ENCODE measurements at places on chromosomes 11 and 22. TPM values are rescaled to one million over a fixed set of nuclear protein-coding genes. Genes with fewer than 3 reads are reported as not detected.

DNA sequence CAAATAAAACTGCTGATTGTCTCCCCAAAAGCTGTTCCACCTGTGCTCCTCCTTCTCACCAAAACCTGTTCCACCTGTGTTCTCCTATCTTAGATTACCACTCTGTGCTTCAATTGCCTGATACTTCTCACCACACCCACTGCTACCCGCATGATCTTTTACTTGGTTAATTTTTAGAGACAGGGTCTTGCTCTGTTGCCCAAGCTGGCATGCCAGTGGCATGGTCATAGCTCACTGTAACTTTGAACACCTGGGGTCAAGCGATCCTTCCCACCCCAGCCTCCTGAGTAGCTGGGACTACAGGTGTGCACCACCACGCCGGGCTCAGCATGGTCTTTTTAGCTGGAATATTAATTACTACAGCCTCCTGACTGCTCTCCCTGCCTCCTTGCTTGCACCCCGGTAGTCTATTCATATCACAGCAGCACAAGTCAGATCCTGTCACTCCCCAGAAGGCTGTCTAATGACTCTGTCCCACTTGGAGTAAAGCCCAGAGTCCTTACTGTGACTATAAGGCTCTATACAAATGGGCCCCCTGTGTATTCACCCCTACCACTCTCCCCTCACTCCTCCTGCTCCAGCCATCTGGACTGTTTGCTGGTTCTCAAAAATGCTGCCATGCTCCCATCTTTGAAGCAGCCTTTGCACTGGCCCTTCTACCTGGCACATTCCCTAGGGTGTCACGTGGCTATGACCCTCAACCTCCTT is 3.5 kb downstream of the C11orf91 start:
- H3K4me1 ChIP-seq, result peaks cover 20% of the 10 kb centered on the region
- no peaks in the 10 kb centered on the region for H3K36me3 ChIP-seq
- H3K27me3 ChIP-seq, result peaks cover 26% of the 10 kb centered on the region
- no peak for DNase-seq
- H3K27ac ChIP-seq, result no peak overlapping the region
- H3K4me3 ChIP-seq, result no peak overlapping the region

DNA sequence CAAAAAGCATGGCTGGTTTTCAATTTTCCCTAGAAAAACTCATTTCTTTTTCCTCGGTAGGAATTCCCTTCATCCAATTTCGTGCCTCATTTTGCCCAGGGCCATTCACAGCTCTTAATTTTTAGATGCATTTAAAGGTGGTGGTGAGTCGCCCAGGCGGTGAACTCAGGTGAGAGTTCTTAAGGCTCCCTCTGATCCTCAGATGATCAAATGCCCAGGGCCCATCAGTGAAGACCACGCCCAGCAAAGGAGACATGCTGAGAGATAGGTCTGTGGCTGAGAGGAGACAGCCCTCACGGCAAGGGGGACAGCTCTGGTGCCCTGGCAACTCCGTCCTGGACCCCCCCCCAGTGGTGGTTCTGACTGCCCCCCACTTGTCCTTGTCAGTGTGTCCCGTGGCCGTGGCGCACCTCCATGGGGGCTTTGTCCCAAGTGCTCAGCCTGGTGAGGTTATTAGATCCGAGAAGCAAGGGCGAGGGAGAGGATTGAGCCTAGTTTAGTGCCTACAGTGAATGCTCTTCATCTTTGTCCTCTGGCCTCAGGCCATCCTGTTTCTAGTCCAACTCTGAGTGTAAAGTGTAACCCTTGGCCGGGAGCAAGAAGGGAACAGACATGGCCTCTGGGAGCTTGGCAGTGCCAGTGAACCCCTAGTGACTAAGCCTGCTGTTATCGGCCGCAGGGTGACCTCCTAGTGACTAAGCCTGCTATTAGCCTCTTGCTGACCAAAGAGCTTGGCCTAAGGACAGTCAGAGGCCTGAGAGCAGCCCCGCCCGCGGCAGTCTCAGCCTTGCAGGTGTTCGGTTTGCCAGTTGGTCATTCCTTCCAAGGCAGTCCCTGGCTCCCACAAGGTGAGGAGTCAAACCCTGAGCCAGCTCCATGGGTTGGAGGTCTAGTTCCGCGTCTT is 83.5 kb downstream of the CTTN start:
- H3K4me1 ChIP-seq, result no peaks in the 10 kb centered on the region
- H3K27ac ChIP-seq, result no peak overlapping the region
- H3K27me3 ChIP-seq, result peaks cover 2% of the 10 kb centered on the region
- no peak overlapping the region for H3K4me3 ChIP-seq

GRCh38 chr11:90809581-90809980 is 586.7 kb upstream of the CHORDC1 start:
- H3K36me3 ChIP-seq, result no peaks in the 10 kb centered on the region
- H3K4me3 ChIP-seq, result no peak overlapping the region
- H3K27ac ChIP-seq, result no peak overlapping the region
- no peaks in the 10 kb centered on the region for H3K27me3 ChIP-seq
- no peaks in the 10 kb centered on the region for H3K4me1 ChIP-seq

- H3K4me1 ChIP-seq, result no peaks in the 10 kb centered on the region
- DNase-seq, result peak; percentile 45
- H3K27me3 ChIP-seq, result no peaks in the 10 kb centered on the region
- H3K27ac ChIP-seq, result no peak overlapping the region
- no peak overlapping the region for H3K4me3 ChIP-seq
These were observed 61.8 kb downstream of the OTOG start for GRCh38 chr11:17608821-17609220.

DNA sequence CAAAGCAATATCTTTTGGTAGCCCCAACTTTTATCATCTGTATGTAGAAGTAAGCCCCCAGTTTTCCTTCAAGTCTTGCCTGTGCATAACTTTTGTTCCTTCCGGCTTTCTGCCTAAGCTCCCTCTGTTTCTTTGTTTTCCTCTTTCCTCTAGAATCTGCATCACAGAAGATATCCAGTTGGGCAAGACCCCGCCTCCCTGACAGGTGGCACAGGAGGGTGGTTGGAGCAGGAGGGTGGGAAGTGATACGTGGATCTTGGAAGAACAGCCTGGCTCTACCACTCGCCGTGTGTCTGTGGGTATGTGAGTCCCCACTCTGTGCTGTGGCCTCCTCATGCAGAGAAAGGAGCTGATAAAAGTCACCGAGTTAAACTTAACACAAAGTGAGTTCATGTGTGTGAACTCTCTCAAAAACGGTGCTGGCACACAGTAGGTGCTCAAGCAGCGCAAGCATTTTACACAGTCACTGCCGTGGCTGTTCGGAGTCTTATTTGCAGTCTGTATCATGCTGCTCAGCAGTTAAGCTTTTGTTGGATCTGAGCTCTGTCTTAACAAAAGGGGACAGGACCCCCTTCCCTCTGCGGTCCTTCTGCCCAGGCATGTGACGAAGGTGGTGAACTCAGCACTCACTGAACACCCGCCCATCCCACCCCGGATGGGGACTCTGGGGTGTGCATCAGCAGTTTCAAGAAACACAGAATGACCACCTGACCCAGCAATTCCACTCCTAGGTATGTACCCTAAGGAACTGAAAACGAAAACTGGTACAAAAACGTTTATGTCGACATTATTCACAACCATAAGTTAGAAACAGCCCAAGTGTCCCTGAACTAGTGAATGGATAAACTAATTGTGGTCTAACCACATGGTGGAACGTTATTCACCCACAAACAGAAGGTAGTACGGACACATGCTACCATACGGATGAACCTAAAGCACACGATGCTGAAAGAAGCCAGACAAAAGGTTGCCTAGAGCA is 249.1 kb downstream of the CTTN start:
- no peaks in the 10 kb centered on the region for H3K27me3 ChIP-seq
- H3K4me3 ChIP-seq, result no peak overlapping the region
- H3K36me3 ChIP-seq, result no peaks in the 10 kb centered on the region

DNA sequence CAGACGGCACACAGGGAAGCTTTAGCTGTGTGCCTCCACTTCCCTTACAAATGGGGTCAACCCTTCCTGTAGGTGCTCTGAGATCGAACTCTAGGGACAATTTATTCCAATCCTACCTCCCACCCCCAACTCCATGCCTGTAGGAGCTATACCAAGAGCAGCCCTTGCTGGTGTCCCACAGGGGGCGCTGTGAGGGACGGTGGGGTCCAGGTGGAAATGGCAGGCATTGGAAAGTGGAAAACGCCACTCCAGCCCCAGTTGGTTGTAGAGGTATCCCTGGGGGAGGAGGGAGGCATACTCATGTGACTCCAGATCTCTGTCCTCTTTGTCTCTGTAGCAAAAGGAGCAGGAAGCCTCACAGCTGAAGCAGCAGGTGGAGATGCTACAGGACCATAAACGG is 161.3 kb downstream of the MYO18B start:
- no peaks in the 10 kb centered on the region for H3K36me3 ChIP-seq
- no peaks in the 10 kb centered on the region for H3K4me1 ChIP-seq
- no peak overlapping the region for H3K27ac ChIP-seq
- DNase-seq, result no peak

GAS2 gene
- total RNA-seq, result 2.0 TPM

OPCML gene
- not detected for total RNA-seq

DNA sequence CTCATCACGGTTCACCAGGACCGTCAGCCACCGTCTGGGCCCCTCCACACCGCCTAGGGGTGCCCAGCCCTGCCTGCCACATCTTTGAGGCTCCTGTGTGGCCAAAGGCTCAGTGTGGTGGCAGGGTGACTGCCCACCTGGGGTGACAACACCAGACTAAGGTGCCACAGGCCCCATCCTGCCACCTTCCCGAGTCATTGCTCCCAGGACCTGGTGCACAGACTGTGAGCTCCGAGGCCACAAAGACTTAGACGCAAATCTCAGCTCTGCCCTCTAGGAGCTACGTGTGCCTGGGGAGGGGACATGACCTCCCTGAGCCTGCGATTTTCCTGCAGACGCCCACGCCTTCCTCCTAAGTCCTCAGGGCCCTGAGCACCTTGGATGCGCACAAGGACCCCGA is 36.5 kb downstream of the KIAA0930 start:
- H3K4me1 ChIP-seq, result no peaks in the 10 kb centered on the region
- no peaks in the 10 kb centered on the region for H3K36me3 ChIP-seq
- no peak for DNase-seq
- no peak overlapping the region for H3K4me3 ChIP-seq
- no peaks in the 10 kb centered on the region for H3K27me3 ChIP-seq

FAM180B gene
- total RNA-seq, result 0.19 TPM

GRCh38 chr11:115347106-115347505 is 157.1 kb downstream of the CADM1 start:
- no peak overlapping the region for H3K4me3 ChIP-seq
- H3K36me3 ChIP-seq, result no peaks in the 10 kb centered on the region
- peaks cover 1% of the 10 kb centered on the region for H3K27me3 ChIP-seq
- H3K4me1 ChIP-seq, result no peaks in the 10 kb centered on the region

MFNG gene
- 207 TPM for total RNA-seq

GRCh38 chr11:794013-794765 is 3.9 kb downstream of the SLC25A22 start:
- no peak for DNase-seq
- no peak overlapping the region for H3K27ac ChIP-seq
- peaks cover 13% of the 10 kb centered on the region for H3K36me3 ChIP-seq
- no peaks in the 10 kb centered on the region for H3K27me3 ChIP-seq
- peak overlapping the region; percentile 59 for H3K4me3 ChIP-seq
- H3K4me1 ChIP-seq, result peaks cover 9% of the 10 kb centered on the region

TUBA8 gene
- total RNA-seq, result 1.7 TPM

FGF19 gene
- not detected for total RNA-seq

- H3K27ac ChIP-seq, result no peak overlapping the region
- H3K36me3 ChIP-seq, result no peaks in the 10 kb centered on the region
- H3K27me3 ChIP-seq, result peaks cover 2% of the 10 kb centered on the region
- H3K4me3 ChIP-seq, result no peak overlapping the region
- no peak for DNase-seq
- H3K4me1 ChIP-seq, result no peaks in the 10 kb centered on the region
These were observed 38.2 kb downstream of the FEZ1 start for GRCh38 chr11:125457814-125458343.

- no peak for DNase-seq
- peaks cover 5% of the 10 kb centered on the region for H3K4me1 ChIP-seq
- H3K27me3 ChIP-seq, result peaks cover 13% of the 10 kb centered on the region
- peaks cover 2% of the 10 kb centered on the region for H3K36me3 ChIP-seq
- H3K27ac ChIP-seq, result no peak overlapping the region
These were observed 4.8 kb upstream of the FAR1 start for GRCh38 chr11:13663631-13664071.

- H3K4me1 ChIP-seq, result no peaks in the 10 kb centered on the region
- DNase-seq, result no peak
- no peak overlapping the region for H3K4me3 ChIP-seq
These were observed 114.1 kb upstream of the MTMR2 start for GRCh38 chr11:96038046-96038445.

DNA sequence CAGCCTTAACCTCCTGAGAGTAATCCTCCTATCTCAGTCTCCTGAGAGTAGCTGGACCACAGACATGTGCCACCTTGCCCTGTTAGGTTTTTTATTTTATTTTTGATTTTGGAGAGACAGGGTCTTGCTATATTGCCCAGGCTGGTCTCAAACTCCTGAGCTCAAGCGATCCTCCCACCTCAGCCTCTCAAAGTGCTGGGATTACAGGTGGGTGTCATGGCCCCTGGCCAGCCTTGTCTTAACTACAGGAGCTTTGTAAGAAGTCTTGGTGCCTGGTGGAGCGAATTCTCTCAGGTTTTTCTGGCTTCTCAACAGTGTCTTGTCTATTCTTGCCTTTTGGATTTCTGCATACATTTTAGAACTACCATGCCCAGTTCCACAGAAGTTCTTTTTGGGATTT is 546.4 kb downstream of the TBC1D22A start:
- no peak overlapping the region for H3K4me3 ChIP-seq
- no peaks in the 10 kb centered on the region for H3K36me3 ChIP-seq
- no peaks in the 10 kb centered on the region for H3K27me3 ChIP-seq
- DNase-seq, result no peak
- H3K27ac ChIP-seq, result no peak overlapping the region
- H3K4me1 ChIP-seq, result no peaks in the 10 kb centered on the region

DNA sequence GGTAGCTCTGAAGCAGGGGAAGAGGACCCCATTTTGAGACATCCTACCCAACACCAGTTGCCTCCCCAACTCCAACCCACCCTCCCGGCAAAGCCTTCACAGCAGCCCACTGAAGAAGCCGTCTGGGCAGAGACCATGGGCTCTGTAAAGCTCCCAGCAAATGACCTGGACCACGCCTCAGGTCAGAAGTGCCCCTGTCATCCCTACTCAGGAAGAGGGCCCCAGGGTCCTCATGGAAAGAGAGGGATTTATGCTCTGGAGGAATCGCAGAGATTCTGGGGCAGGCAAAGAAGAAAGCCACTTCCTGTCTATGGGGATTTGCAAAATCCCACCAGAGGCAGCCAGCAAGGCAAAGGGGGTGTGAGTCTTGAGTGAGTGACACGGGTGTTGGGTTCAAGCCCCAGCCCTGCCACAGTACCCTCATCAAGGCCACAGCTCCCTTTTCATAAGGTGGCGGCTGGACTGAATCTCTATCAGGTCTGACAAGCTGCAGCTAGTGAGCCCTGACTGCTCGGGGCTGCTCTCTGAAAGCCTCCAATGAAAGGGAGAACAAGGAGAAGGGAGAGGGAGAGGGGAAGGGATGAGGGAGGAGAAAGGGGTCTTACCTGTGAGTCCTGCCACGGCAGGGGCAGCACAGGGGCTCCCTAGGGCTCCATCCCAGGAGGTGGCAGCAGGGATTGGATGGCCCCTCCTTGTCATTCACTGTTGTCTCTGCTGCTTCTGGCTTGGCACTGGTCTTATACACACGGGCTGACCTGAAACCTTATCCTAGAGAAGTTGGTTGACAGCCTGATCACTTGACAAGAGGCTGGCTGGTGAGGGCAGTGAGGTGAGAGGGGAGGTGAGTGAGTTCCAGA is at the start of gene UCP3:
TSS of gene UCP3 (minus strand) at position 713 of the 857 bp plus-strand sequence. CDS start 2,043 bp downstream, outside the sequence.
- H3K4me3 ChIP-seq, result peak within 1 kb of the TSS; percentile 57
- peak; percentile 69 for DNase-seq
- peaks cover 80% of the 10 kb centered on the region for H3K4me1 ChIP-seq
- no peaks in the 10 kb centered on the region for H3K27me3 ChIP-seq

Measured in activated CD4-positive, alpha-beta T cell treated with anti-CD3 and anti-CD28 coated beads, Interleukin-2, amount 10 ng/mL, durations not matched to agents 24 days and 14 days (primary cell).